ENCODE measurements at places on chromosomes 16 and 17.
A peak's percentile ranks its signal among the peaks of the same experiment; 100 is the strongest.

DNA sequence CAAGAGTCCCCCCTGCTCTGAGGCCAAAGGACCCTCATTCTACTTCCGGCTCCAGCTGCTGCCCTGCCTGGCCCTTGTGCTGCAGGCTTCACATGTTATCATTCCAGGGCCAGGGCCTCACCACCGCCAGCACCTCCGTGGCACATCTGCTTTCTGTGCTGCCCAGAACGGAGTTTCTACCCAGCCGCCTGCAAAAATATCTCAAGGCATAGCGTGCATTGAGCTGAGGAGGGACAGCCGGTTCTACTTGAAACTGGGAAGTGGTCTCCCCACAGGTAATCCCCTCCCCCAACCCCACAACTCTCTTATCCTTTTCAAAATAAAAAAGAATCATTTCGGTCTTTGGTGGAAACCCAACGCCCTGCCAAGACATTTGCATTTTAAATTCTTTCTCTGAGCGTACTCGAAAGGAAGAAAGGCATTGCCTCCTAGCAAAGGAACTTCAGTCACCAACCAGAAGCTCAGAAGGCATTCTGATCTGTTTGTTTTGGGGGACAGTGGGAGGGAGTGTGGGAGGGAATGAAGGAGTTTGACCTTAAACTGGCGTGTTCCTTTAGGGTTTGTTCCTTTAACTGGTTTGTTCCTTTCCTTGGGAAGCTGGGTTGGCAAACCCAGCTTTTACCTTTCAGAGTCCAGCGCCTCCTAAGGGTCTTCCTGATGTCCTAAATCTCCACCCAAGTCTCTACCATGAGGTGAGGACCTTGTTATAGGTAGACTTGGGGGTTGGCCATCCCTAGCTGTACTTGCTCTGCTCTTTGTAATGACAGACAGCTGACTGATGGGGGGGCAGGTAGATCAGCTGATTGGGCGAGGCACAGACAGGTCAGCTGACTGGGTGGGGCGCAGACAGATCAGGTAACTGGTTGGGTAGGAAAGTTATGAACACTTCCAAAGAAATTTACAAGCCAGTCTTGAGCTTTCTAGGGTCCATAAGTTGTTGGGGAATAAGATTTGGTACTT lies 33.4 kb upstream of the PIK3R6 start:
- no peak for ATAC-seq

GRCh38 chr17:78974635-78975591 lies 4.8 kb downstream of the LGALS3BP start:
- ATAC-seq: peak; percentile 3

- peak; percentile 94 for ATAC-seq
Measured at GRCh38 chr16:81645266-81645694, 133.8 kb upstream of the PLCG2 start.

GRCh38 chr16:20310421-20311395 lies 16.6 kb downstream of the GP2 start:
- no peak for ATAC-seq

DNA sequence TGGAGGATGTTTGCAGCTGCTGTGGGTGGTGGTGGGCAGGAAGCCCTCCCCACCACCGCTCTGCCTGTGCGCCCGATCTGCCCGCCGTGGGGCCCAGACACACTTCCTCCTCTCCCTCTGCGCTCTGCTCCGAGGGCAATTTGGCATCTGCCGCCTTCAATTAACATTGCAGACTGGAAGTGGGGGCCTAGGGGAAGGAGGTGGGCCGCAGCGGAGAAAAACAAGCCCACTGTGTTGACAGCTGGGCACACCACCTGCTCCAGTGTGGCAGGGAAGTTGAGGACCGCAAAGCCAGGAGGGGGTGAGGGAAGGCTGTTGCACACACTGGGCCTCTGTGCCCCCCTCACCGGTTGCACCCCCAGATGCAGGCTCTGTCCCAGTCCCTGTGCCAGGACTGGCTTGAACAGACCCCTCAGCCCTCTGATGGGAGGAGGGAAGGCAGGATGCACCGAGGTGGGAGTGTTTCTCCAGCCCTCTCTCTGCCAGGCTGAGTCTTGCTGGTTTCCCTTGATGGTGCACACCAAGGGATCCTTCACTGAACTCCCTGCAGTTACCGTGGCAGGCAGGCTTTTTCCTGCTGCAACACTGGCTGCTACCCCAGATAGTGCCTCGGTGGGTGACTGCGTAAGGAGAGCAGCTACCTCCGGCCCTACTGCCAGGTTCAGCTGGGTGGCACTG lies 72.8 kb upstream of the MED9 start:
- ATAC-seq: no peak

- no peak for ATAC-seq
Measured at GRCh38 chr17:82117139-82118090, 19.4 kb upstream of the FASN start.

- ATAC-seq: peak; percentile 99
Measured at GRCh38 chr16:48365601-48366164, 19.5 kb downstream of the SIAH1 start.

DNA sequence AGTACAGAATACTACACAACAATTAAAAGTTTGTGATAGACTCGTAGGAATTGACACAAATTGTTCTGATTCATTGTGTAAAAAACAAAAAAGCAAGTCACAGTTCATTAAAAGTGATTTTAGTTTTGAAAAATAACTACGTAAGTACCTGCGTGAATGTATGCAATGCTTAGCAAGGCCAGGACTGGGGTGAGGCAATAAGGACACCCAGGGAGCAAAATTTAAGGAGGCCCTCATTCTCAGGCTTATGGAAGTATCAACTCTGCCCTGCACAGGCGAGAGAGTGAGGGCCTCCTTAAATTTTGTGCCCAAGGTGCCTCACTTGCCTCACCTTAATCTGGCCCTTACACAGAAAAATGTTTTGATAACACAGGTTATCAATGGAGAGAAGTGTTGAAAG lies 31.4 kb downstream of the NOG start:
- no peak for ATAC-seq

DNA sequence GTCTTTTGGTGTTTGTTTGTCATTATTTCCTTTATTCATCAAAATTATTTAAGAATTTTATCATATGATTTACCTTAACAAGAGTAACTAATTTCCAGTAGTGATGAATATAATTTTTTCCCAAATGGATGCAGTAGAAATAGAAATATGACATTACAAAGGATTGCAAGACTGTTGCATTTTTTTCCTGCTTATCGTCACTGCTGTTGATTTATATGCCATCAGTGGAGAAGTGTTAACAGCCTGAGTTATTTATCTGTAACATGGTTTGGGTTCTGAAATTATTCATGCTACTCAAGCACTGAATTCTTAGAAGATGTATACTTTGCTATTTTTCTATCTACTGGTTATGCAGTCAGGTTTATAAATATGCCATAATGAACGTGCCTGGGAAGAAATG lies 68.6 kb downstream of the TMEM100 start:
- ATAC-seq: no peak

GRCh38 chr17:48555258-48556228 lies 10.6 kb upstream of the HOXB2 start:
- ATAC-seq: peak; percentile 15

GRCh38 chr17:927611-928461 lies 51.7 kb downstream of the NXN start:
- peak; percentile 84 for ATAC-seq

- no peak for ATAC-seq
Measured at GRCh38 chr16:27145630-27146029, 57.7 kb upstream of the KDM8 start.

- peak; percentile 54 for ATAC-seq
Measured at GRCh38 chr17:40317345-40317873, 8.4 kb downstream of the RARA start.

GRCh38 chr17:63450551-63450950 lies 4.4 kb upstream of the CYB561 start:
- no peak for ATAC-seq

GRCh38 chr17:79468183-79468944 lies 142.5 kb downstream of the RBFOX3 start:
- no peak for ATAC-seq

GRCh38 chr17:81198826-81199481 lies 23.8 kb downstream of the CEP131 start:
- no peak for ATAC-seq

DNA sequence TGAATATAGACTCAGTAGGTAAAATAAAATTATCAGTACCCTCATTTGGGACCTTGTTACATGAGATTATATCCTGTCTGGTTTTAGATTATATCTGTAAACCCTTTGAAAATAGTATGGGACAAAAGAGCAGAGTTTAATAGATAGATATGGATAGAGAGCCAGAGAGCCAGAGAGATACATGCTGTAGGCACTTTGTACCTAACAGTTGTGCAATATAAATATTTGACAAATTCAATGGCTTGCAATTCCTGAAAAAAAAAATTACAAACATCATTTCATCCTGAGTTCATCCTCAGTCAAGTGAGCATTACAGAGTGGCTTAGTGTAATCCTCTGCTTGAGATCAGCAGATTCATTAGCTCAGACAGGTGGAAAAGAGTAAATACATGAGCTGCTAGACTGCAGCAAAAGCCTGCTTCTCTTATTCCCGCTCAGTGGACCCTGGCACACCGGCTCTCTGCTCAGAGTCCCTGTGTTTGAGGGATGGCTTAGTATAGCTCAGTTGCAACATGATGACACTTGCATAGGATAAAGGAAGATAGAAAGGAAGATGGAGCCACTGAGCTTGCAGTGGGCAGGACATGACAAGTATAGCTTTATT lies 931.6 kb upstream of the GOT2 start:
- ATAC-seq: no peak

- ATAC-seq: no peak
Measured at GRCh38 chr16:68274441-68274840, 10.1 kb downstream of the SLC7A6 start.

Data from SK-N-SH treated with all-trans-retinoic acid at 6 μM for 48 hours (cell line).